Stimulated activated CD4-positive, alpha-beta T cell treated with anti-CD3 and anti-CD28 coated beads, Interleukin-4, amount 100 ng/mL, for 48 hours (primary cell): ENCODE measurements at places on chromosomes 2 and 18.

- DNase-seq, result no peak
Observed at GRCh38 chr2:72750466-72750865, 75.4 kb downstream of the EXOC6B start.

DNA sequence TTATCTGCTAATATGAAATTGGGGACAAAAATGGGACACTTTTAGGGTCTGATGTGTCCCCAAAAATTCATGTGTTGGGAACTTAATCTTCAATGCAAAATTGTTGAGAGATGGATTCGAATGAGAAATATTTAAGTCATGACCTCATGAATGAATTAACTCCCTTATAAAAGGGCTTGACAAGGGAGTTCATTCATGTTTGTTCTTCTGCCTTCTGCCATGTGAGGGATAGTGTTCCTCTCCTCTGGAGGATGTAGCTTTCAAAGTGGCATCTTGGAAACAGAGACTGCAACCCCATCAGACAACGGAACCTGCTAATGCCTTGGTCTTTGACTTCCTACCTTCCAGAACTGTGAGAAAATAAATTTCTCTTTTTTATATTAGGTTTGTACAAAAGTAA is 89.2 kb upstream of the LINC00305 start:
- no peak for DNase-seq

DNA sequence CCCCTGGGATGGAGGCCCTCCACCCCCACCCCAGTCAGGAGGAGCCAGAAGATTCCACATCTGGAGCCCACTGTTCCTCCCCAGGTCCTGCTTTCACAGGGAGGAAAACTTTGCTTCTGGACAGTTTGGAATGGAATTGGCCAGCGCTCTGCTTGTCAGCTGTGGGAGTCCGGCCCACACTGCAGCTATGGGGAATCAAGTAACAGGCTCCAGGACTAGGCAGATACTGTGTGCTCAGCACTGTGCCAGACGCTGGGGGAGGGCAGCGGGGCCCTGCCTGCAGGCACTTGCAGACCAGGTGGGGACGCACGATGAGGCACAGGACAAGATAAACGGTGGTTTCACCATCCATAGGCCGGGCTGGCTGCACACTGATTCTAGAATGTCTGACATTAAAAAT is 114.0 kb downstream of the STPG4 start:
- DNase-seq, result no peak

- DNase-seq, result no peak
Observed at GRCh38 chr2:228771315-228771714, 499.8 kb downstream of the PID1 start.

DNA sequence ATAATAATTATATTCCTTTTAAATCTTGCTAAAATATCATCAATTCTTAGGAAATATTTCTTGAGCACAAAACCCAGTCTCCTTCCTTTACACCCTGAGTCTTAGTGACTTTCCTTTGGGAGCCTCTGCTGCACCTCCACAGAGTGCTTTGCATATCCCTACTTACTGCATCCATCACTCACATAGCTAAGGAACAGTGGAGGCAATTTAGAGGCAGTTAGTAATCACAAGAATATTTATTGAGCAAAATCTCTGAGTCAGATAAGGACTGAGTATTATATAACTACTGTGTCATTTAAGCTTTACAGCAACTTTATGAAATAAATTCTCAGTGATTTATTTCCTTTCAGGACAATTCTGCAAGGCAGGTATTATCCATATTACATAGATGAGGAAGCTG is 327.7 kb downstream of the TMX3 start:
- DNase-seq, result no peak

DNA sequence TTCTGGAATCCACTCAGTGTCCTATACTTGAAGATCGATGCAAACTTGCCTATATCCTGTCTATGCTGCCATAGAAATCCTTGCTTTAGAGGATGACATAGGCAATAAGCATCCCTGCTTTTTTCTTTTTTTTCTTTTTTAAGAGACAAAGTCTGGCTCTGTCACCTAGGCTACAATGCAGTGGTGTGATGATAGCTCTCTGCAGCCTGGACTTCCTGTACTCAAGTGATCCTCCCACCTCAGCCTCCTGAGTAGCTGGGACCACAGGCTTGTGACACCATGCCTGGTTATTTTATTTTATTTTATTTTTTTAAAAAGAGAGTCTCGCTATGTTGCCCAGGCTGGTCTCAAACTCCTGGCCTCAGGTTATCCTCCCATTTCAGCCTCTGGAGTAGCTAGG is 76.9 kb downstream of the LBH start:
- DNase-seq, result no peak

GRCh38 chr2:44291281-44292248 is 16.3 kb downstream of the SLC3A1 start:
- DNase-seq, result no peak

GRCh38 chr2:121897335-121897970 is 142.0 kb downstream of the TSN start:
- peak; percentile 5 for DNase-seq

DNA sequence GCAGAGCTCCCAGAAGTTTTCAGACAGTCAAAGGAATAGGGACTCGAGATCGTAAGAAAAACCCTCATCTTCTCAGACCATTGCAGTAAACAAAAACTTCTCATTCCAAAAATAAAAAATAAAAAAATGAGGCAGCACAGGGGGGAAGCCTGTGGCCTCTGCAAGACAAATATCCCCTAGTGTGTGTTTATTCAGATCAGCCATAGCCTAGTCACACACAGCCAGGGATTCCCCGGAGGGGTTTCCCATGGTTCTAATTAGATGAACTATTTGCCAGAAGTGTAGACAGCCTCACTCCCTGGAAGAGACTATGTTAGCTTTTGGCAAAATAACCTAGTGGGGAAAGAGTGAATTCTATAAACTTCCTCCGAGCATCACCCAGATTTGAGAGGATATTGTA is 122.9 kb upstream of the KLF7 start:
- no peak for DNase-seq

DNA sequence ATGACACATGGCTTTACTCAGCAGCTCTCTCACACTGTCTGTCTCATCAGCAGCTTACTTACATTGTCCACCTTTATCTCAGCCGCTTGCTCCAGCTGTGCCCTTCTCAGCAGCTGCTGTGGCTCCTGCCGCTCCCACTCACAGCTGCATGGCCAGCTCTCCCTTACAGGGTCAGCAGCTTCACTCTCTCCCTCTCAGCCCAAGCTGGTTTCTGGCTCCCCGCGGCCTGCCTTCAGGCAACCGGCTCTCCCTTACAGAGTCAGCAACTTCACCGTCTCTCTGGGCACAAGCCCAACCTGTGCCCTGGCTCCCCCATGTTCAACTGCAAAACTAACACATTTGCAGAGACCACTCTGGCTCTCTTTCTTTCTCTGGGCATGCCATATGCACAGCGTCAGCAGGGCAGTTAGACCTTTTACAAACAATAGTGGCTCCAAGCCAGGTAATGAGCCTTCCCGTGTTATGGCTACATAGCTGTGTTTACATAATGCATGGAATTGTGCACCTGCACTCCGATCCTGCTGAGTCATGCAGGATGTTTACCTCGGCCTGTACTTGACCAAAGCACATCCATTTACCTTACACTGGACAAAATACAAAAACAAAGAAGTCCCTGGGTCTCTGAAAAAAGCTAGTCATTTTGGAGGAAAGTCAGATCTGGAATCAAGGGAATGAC is 167.3 kb downstream of the DOK6 start:
- DNase-seq, result no peak

GRCh38 chr18:41745166-41746049 is 209.6 kb upstream of the PIK3C3 start:
- no peak for DNase-seq

DNA sequence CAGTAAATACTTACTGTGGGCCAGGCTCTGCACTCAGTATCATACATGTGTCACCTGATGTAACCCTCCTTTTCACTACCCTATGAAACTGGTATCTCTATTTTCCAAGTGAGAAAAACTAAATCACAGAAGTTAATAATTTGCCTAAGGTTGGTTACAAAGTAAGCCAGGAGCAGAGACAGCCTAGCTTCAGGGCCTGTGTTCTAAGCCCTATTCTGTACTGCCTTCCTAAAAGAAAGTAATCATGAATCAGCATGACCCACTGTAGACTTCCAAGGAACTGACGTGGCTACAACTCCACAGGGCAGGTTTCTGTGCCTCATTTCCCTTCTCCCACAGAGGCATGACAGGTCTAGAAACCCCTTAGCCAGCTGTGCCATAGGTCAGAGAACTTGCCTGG is 14.3 kb downstream of the ZNF142 start:
- DNase-seq, result no peak

GRCh38 chr2:239318790-239319661 is 81.8 kb downstream of the HDAC4 start:
- no peak for DNase-seq

DNA sequence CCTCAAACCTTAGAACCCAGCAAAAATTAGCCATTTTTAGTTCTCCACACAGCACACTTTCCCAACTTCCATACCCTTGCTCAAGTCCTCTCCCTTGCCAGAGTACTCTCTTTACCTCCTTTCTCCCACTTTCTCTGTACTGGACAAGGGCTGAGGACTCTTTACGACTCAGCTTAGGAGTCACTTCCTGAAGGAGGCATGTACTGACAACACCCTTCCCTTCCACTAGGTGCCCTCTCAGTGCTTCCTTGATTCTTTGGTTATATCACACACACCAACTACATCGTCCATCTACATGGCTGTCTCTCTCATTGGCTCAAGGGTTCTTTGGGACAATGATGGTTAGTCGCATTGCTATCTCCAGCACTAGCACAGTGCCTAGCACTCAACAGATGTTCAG is 5.2 kb upstream of the C18orf63 start:
- no peak for DNase-seq

DNA sequence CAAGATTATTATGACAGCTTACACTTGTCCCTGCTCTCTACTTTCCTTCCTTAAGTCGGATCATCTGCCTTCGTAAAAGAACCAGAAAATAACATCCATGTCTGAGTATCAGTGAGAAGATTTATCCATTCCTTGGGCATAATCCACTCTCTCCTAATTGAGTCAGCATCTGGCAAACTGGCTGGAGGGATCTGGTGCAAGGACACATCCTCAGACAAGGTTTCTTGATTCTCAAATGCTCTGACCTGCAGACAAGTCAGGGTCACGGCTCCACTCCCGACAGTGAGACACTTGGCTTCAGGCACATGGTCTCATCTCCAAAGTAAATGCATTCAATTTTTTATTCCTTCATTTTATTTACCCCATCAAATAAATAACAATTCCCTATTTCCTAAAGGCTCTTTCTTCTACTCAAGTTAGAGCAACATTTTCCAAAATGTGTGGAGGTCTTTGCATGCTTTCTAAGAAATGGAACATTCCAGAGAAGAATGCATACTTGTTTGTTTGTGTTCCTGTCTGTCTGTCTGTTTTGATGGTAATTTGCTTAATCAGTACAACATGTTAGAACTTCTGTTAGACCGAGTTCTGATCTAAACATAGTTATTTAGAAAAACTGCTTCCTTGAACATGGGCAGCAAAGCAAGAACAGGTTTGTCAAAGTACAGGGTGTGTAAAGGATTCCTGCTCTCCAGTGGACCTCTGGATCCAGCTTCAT is 246.9 kb downstream of the IRS1 start:
- no peak for DNase-seq

DNA sequence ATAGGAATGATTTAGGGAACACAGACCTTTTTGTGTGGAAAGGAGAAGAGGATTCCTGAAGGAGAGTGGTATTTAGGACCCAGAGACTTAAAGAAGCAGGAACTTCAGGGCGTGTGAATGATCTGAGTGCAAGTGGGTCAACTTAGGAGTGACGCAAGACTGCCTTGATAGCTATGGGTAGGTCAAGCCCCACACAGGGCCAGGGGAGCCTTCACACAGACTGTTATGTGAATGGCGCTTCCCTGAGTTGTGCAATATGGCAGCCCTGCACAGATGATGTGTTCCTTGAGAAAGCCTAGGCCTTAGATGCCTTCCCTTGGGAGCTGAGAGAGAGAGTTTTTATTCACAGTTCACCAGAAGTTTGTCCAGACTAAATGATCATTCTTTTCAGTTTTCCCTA is 47.1 kb upstream of the IGFBP5 start:
- DNase-seq, result no peak

DNA sequence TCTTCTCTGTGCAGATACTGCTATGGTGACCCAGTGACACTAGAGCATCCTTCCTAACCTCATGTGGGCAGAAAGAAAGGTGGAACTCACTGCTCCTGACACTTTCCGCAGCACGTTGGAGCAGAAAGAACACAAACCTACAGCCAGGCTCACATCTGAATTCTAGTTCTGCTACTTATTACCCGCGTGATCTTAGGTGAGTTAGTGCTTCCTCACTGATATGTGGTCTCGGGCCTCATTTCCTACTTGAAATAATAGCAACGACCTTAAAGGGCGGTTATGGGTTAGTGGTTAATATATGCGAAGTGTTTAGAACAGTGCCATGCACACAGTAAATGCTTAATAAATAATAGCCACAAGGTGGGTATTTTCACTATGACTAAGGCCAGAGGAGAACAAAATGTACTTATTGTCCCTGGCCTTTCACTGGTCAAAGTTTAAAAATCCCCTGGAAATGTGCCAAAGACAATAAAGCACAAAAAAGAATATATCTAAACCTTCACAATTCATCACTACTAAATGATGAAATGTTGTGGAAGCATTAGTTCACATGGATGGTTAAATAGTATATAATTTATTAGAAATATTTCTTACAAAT is 66.6 kb downstream of the MYOM1 start:
- no peak for DNase-seq

DNA sequence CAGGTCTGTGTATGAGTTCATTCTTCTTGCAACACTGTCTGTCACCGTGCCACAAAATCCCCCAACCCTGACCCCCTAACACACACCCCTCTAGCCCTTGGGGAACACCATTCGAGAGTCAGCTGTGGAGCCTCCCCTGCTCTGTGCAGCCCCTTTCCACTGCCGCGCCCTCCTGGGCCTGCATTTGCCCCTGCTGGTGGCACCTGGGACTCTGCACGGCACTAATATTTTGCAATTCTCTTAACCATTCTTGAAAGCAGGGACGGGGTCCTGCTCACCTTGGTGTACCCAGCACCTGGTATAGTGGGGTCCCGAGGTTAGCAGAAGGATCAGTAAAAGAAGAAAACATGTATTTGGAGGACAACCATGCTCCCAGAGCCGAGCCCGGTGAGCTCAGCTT is 124.0 kb downstream of the HDAC4 start:
- no peak for DNase-seq

DNA sequence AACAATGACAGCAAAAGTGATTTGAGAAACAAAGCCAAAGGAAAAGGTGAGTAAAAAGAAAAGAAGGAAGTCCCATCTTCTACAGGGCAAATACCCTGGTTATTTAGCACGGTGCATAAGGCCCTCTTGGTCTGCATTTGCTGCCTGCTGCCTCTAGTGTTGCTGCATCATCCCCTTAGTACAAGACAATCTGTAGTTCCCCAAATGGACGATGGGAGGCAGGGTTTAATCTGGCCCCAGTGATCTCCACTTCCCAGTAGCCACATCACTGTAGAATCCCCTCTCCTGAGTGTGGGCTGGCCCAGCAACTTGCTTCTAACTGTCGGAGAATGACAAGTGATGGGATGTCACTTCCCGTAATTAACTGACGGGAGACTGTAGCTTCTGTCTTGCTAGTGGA is 85.1 kb downstream of the CTAGE1 start:
- DNase-seq, result no peak

DNA sequence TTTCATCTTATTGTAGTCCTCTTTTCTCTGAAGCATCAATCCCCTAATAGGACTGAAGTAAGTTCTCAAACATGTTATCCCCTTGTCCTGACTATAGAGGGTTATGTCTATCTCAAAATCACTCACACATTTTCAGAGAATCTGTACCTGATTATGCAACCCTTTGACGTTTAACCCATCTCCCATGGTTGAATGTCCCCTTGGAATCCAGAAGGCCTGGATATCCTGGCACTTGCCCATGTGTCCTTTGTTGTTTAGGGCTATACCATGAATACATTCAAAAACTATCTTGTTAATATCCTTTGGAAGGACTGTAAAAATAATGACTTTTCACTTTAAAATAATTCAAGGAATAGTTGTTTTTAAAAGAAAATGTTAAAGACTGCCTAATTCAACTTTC is 66.3 kb upstream of the PSMD14 start:
- DNase-seq, result no peak
